ENCODE measurements at places on chromosomes 16 and 17.
A peak's percentile ranks its signal among the peaks of the same experiment; 100 is the strongest.

DNA sequence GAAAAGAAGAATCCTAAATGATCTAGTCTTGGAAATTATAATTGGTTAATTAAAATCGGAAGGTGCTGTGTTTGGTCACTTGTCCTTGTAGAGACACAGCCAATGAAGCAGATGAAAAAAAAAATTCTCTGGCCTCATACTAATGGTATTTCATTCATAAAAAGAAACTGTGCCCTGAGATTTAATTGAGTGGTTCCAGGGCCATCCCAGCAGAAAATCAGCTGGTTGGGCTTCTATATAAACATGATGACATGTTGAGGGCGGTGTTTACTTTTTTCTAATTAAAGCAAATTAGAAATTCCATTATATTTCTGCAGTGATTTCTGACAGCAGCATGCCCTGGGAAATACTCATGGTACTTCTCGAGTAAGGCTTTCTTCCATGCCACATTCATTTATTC lies 191.9 kb upstream of the KCNJ16 start:
- no peak for ATAC-seq

DNA sequence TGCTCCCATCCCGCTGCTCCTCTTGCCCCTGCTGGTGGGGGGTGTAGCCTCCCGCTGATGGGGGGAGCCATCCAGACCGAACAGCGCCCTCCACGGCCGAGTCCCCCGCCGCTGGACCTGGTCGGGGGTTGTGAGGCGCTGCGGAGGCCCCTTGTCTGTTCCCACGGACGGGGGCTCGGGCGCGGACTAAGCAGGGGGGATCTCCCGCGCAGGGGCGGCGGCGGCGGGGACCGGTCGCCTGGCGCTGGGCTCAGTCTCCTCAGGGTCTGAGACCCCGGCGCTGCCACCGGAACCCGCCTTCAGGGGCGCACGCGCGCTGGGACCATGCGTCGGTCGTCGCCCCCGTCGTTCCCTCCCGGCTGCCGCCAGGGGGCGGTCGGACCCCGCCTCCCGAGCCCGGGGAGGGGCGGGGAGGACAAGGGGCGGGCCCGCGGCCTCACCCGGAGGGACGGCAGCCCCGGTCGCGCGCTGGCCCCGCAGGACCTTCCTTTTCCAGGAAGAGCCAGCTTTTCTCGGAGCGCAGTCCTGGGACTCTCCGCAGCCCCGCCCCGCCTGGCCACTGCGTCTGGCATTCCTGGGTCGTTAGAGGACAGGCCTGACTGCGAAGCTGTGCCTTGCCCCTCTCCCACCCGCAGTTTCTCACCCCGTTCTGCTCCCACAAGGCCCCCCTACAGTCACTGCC lies 6.3 kb upstream of the IL32 start:
- peak; percentile 94 for ATAC-seq

DNA sequence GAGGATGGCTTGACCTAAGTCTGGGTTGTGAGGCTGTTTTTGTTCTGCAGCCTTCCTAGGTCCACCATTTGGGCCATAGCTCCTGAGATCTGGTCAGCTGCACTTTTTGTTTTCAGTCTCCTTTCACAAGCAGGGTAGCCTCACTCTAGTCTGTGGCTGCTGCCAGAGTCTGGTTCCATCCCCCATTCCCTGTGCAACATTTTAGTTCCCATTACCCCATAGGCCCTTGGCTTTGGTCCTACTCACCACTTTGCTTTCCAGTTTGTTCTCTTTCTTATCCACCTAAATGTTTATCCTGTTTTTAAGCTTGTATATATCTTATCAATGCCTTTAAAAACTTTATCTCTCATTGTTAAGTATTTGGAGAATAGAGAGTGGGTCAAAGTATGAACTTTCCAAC lies 6.5 kb upstream of the XYLT2 start:
- ATAC-seq = no peak

DNA sequence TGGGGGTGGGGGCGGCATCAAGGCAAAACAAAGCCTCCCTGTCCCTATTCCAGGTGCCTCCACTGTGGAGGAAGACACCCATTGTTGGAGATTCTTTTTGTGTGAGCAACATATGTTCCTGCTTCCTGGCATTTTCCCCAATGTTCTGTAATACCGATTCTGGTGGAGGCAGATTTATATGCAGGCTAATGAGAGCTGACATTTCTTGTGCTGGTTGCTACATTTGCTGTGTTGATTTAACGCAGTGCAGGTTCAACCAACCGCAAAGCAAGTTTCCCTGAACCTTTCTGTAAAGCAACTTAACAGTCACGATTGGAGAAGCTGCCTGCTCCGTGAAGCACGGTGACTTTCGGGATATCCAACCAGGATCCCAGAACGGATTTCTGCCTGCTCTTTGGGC lies 260.5 kb downstream of the CBLN1 start:
- no peak for ATAC-seq

DNA sequence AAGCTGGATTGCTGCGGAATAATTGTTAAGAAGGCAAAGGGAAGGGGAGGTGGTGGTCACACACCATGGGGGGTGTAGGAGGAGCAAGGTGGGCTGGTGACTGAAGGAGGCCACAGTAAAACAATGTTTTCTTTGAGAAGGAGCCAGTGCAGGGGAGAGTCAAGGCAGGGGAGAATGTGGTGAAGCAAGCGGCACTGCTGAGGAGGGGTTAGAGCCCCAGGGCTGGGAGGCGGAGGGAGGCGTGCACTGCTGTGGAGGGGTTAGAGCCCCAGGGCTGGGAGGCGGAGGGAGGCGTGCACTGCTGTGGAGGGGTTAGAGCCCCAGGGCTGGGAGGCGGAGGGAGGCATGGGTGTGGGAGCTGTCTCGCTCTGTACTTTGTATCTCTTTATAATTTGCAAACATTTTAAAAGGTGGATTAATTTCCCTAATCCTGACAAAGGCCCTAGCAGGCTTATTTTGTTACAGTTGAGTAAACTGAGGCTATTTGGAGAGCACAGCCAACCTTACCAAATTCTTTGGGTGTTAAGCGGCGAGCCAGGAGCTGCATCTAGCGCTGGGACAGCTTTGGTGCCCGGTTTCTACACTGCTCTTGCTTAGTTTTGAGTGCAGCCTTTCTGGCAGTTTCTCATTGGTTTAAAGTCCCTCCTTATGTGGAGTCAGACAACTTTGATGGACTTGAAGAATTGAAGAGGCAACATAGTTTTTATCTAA lies 20.9 kb downstream of the RPTOR start:
- ATAC-seq = no peak

DNA sequence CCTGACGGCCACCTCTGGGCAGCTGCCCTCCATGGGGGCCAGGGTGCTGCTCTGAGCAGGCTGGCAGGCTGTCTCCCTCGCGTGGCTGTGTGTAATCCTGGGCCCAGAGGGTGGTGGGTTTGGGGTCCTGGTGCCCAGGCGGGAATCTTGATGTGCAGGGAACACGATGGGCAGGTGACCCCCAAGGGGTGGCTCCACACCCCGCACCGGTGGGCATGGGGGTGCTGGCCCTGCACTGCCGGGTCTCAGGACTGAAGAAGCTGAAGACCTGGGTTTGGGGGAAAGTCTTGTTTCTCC lies 8.6 kb downstream of the CHMP6 start:
- no peak for ATAC-seq

DNA sequence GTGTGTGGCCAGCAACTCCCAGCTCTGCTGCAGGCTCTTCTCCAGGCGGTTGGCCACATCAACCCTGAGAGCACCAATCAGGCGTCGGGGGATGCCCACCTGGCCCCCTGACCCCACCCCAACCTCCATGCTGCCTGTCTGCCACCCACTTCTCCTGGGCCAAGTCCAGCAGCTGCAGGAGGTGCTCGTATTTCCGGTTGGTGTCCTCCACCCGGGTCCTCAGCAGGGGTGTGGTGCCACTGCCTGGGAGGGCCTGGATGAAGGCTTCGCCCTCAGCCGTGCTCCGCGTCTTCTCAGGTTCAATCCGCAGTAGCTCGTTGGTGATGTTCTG lies 44.6 kb downstream of the UBN1 start:
- ATAC-seq = no peak

- no peak for ATAC-seq
Measured at GRCh38 chr16:49918257-49918656, 62.3 kb upstream of the ZNF423 start.

DNA sequence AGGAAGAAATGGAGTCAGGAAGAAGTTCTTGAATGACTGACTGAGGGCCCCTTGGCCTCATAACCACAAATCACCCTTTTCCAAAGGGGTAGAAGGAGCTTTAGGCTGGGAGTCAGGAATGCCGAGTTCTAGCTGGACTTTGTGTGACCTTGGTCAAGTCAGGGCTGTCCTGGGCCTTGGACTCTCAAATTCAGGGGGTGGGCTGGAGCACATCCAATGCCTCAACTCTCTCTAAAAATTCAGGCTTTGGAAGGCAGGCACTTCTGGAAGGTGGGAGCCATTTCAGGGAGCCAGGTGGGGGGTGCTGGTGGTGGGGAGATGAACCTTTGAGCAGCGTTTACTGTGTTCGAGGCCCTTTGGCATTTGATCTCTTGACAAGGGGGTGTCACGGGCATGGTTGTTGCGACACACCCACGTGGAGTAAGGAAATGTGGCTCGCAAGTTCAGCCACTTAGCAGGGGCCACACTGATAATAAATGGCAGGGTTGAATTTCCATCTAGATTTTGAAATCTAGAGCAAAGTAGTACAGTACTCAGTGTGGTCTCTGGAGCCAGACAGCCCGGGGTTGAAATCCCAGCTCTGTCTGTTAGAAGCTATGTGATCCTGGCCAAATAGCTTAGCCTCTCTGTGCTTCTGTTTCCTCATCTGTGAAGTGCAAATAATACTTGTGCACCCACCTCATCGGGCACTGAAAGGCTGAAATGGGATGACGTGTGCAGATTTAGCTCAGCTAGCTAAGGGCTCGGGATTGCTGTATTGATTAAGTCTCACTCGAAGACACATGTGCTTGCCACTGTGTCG lies 47.1 kb upstream of the CIBAR2 start:
- no peak for ATAC-seq

DNA sequence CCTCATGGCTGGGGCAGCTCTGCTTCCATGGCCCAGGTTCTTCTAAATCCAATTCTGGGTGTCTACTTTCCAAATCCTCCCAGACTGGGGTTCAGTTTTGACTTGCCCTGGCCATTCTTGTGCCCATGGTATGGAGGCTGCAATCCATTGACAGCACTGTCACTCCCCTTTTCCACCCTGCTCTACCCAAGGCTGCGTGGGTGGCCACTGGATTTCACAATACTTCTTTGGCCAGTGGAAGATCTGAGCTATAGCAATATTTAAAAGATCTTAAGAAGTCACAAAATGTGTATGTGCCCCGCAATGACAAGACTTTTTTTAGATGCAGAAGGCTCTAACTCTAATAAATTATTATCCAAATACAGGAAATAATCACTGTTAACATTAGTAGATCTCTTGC lies 329.4 kb upstream of the CCL2 start:
- no peak for ATAC-seq

GRCh38 chr16:81807767-81808358 lies 28.8 kb downstream of the PLCG2 start:
- ATAC-seq = no peak

- ATAC-seq = peak; percentile 81
Measured at GRCh38 chr16:1414532-1415260, at the start of gene UNKL. UNKL (minus strand) TSS chr16:1414704; CDS start chr16:1414691, 13 bp downstream.

GRCh38 chr17:69061721-69062556 lies 1.2 kb upstream of the ABCA9 start:
- ATAC-seq = no peak

DNA sequence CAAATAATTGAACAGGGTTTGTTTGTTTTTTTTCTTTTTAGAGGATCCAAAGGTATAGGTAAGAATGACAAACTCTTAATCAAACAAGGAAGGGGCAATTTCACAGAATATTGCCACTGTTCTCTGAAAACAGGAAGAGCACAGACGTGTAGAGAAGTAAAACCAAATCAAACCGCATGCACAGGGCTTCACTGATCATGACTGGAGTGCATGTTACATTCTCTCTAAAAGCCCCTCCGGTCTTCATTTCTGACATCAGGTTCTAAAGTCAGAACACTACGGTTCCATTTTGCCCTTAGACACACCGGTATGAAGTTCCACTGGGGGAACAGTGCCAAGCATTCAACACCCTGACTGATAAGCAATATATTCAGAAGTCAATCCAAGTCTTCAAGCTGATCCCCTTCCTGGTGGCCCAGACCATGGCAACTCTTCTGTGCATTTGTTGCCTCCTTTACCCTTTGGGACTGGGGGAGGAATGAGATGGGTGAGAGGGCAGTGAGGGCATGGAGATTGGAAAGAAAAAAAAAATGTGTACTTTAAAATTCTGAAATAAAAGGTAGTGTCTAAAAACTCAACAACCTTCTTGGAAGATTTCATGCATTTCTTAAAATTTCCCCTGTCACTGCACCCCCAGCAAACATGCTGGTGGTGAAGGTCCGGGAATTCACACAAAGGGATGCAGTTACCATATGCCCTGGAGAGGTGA lies 1.4 kb downstream of the MMD start:
- ATAC-seq = peak; percentile 78

DNA sequence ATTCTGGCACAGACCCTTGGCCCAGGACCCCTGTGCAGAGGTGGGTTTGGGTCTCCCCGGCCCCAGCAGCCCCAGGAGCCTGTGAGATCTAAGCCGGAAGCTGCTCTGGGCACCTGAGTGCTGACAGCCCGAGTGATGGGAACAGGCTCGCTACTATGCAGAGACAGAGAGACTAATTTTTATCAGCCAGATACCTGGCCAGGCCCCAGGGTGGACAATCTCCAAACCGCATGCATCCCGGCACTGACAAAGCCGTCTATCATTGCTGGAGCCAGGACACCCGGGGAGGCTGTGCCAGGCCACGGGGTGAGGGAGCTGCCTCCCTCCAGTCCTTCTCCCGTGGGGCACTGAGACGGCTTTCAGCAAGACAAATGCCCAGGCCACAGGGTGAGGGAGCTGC lies 25.0 kb downstream of the CBFA2T3 start:
- ATAC-seq = no peak
